Mesothelial cell of epicardium (in vitro differentiated cells): ENCODE measurements at places on chromosomes 13 and 19.
A peak's percentile ranks its signal among the peaks of the same experiment; 100 is the strongest.

GRCh38 chr19:35663981-35664380 lies 2.3 kb upstream of the UPK1A start:
- H3K27me3 ChIP-seq: peaks cover 6% of the 10 kb centered on the region
- H3K4me3 ChIP-seq: no peak overlapping the region
- peaks cover 26% of the 10 kb centered on the region for H3K36me3 ChIP-seq
- no peak for DNase-seq
- H3K27ac ChIP-seq: no peak overlapping the region

- no peak overlapping the region for H3K27ac ChIP-seq
- H3K36me3 ChIP-seq: peaks cover 6% of the 10 kb centered on the region
- no peaks in the 10 kb centered on the region for H3K27me3 ChIP-seq
- no peak overlapping the region for H3K4me3 ChIP-seq
These were observed 220.5 kb downstream of the KCNRG start for GRCh38 chr13:50235604-50236342.

DNA sequence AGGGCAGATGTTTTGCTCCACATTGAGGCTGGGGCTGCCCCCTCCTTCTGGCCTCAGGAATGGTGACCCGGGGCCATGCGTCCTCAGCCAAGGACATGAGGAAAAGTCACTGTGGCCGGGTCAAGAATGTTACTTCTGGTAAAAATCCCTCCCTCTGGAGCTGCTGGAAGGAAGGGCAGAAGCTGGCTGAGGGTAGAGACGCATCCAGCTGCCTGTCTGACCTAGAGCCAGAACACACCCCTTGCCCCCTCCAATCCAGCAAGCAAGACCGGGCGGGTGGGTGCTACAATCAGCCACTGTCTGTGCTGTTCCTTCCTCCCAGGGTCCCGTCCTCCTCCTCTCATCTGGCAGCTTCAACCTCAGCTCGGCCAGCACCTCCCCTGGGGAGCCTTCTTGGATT lies 59.0 kb downstream of the PTPRS start:
- no peak overlapping the region for H3K27ac ChIP-seq
- no peaks in the 10 kb centered on the region for H3K4me1 ChIP-seq
- no peak overlapping the region for H3K4me3 ChIP-seq
- peaks cover 26% of the 10 kb centered on the region for H3K36me3 ChIP-seq

GRCh38 chr13:68982961-68983619 lies 1124.5 kb upstream of the ATXN8OS start:
- H3K4me3 ChIP-seq: no peak overlapping the region
- no peak for DNase-seq
- no peak overlapping the region for H3K27ac ChIP-seq
- no peaks in the 10 kb centered on the region for H3K4me1 ChIP-seq

DNA sequence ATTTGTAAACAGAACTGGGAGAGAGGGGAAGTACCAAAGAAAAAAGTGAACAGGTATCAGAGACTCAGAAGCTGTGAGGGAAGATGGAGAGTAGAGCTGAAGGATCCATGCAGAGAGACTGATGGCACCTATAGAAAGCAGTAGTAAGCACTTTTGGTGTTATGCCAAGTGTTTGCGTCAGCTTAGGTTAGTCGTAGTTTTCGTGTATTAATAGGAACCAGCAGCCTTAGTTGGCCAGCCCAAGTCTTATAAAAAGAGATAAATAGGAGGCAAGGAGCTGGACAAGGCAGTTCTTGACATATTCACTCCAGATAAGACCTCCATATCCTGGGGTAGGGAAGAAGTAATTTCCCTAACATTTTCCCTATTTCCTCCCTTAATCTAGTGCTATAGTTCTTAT lies 214.2 kb downstream of the OXGR1 start:
- H3K27ac ChIP-seq: no peak overlapping the region
- peaks cover 2% of the 10 kb centered on the region for H3K36me3 ChIP-seq
- no peak overlapping the region for H3K4me3 ChIP-seq
- DNase-seq: no peak
- peaks cover 13% of the 10 kb centered on the region for H3K27me3 ChIP-seq

DNA sequence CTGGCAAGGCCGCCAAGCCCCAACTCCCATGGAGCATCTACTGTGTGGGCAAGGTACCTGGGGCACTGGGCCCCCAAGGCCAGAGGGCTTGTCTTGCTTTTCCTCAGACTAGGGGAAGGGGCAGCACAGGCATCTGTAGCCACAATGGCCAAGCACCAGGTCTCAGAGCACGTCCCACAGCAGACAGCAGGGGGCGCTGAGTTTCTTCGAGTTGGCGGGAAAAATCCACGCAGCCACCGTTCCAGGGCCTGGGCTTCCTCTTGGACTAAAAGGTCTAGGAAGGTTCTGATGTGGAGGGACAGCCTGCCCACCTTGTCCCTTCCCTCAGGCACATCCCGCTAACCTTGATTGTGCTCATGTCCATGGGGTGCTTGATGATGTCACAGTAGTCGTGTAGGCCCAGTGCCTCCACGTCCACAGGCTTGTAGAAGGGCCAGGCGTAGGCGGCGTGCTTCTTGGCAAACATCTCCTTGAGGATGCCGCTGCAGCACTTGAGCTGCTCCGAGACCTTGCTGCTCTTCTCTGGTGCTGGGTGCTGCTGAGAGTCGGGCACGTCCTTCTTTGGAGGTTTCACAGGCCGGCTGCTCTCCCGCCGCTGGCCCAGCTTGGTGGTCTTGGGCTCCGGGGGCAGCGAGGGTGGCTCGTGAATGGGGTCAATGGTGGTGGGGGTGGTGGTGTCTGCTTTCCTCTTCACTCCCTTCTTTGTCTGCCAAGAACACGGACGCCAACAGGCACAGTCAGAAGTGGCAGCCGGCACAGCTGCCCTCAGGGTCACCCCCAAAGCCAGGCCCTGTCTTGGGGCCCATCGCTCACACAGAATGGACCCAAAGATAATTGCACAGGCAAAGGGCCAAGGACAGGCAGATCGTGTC lies 32.0 kb upstream of the EPHX3 start:
- H3K36me3 ChIP-seq: peaks cover 23% of the 10 kb centered on the region
- no peaks in the 10 kb centered on the region for H3K27me3 ChIP-seq
- DNase-seq: peak; percentile 83
- H3K27ac ChIP-seq: no peak overlapping the region

- H3K4me3 ChIP-seq: no peak overlapping the region
- no peaks in the 10 kb centered on the region for H3K27me3 ChIP-seq
These were observed 1189.7 kb downstream of the EFNB2 start for GRCh38 chr13:105345730-105346129.

- H3K27me3 ChIP-seq: peaks cover 23% of the 10 kb centered on the region
- H3K4me3 ChIP-seq: no peak overlapping the region
- H3K36me3 ChIP-seq: no peaks in the 10 kb centered on the region
These were observed 8.5 kb upstream of the PEX11G start for GRCh38 chr19:7497292-7497691.

DNA sequence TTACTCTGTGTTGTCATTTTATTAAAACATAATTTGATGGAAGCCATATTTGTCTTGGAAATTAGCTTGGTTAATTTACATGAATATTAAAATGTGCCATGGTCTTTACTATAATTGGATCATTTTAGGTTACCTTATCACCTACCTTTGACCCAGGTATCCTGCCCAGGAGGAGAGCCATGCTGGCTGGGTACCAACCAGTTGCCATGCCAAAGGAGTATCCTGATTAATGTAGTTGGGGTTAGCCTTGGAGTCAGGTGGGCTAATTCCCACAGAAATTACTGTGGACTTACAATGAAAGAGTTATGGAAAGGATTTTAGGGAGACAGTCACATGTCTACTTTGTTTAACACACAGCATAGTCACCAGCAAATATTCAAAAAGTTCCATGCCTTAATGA lies 32.0 kb downstream of the NDFIP2 start:
- H3K27me3 ChIP-seq: no peaks in the 10 kb centered on the region
- DNase-seq: no peak
- no peak overlapping the region for H3K27ac ChIP-seq
- peaks cover 9% of the 10 kb centered on the region for H3K4me1 ChIP-seq
- H3K36me3 ChIP-seq: no peaks in the 10 kb centered on the region

- no peak overlapping the region for H3K27ac ChIP-seq
- H3K4me1 ChIP-seq: no peaks in the 10 kb centered on the region
- peaks cover 32% of the 10 kb centered on the region for H3K27me3 ChIP-seq
- H3K4me3 ChIP-seq: no peak overlapping the region
These were observed 28.9 kb downstream of the SOX21 start for GRCh38 chr13:94683409-94683808.

GRCh38 chr19:49551531-49551930 lies 23.7 kb downstream of the RCN3 start:
- no peak overlapping the region for H3K4me3 ChIP-seq
- DNase-seq: no peak

GRCh38 chr13:25678398-25678797 lies 306.6 kb downstream of the ATP8A2 start:
- DNase-seq: no peak
- H3K4me3 ChIP-seq: no peak overlapping the region

- peaks cover 10% of the 10 kb centered on the region for H3K36me3 ChIP-seq
- H3K27me3 ChIP-seq: no peaks in the 10 kb centered on the region
- peaks cover 24% of the 10 kb centered on the region for H3K4me1 ChIP-seq
- no peak overlapping the region for H3K4me3 ChIP-seq
- H3K27ac ChIP-seq: no peak overlapping the region
- DNase-seq: no peak
These were observed 60.3 kb downstream of the MIPEP start for GRCh38 chr13:23828866-23829265.

GRCh38 chr19:2721570-2722540 lies 683 bp upstream of the DIRAS1 start:
- H3K27ac ChIP-seq: no peak overlapping the region
- H3K36me3 ChIP-seq: no peaks in the 10 kb centered on the region
- peaks cover 3% of the 10 kb centered on the region for H3K4me1 ChIP-seq
- peak overlapping the region; percentile 64 for H3K4me3 ChIP-seq
- H3K27me3 ChIP-seq: peaks cover 77% of the 10 kb centered on the region

- H3K36me3 ChIP-seq: peaks cover 6% of the 10 kb centered on the region
- no peak overlapping the region for H3K4me3 ChIP-seq
- H3K4me1 ChIP-seq: peaks cover 10% of the 10 kb centered on the region
- H3K27ac ChIP-seq: peak overlapping the region; percentile 35
These were observed 186.2 kb downstream of the VWA8 start for GRCh38 chr13:41774605-41775218.

DNA sequence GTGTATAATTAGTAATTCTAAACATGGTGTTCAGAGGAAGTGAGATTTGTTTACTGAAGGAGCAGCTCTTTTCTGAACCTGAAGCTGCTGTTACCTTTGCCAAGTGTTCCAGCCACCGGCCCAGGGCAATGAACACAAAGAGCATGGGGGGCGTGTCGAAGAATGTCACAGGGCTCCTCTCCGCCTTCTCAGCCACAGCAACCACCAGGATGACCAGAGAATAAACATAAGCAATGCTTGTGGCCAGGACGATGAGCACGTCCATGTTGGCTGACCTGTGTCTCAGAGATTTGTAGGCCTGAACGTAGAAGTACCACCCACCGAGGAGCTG lies 53.1 kb downstream of the ATP7B start:
- H3K4me3 ChIP-seq: no peak overlapping the region
- DNase-seq: no peak
- no peak overlapping the region for H3K27ac ChIP-seq
- H3K4me1 ChIP-seq: peaks cover 3% of the 10 kb centered on the region
- no peaks in the 10 kb centered on the region for H3K27me3 ChIP-seq

GRCh38 chr13:98273067-98273823 lies 96.2 kb upstream of the RNF113B start:
- peaks cover 56% of the 10 kb centered on the region for H3K4me1 ChIP-seq
- peak overlapping the region; percentile 98 for H3K27ac ChIP-seq
- DNase-seq: no peak
- no peaks in the 10 kb centered on the region for H3K27me3 ChIP-seq
- H3K4me3 ChIP-seq: no peak overlapping the region

- no peak overlapping the region for H3K4me3 ChIP-seq
- no peak for DNase-seq
- H3K4me1 ChIP-seq: peaks cover 17% of the 10 kb centered on the region
- H3K27me3 ChIP-seq: peaks cover 83% of the 10 kb centered on the region
- no peak overlapping the region for H3K27ac ChIP-seq
These were observed 6.4 kb upstream of the NFIC start for GRCh38 chr19:3359919-3360420.

DNA sequence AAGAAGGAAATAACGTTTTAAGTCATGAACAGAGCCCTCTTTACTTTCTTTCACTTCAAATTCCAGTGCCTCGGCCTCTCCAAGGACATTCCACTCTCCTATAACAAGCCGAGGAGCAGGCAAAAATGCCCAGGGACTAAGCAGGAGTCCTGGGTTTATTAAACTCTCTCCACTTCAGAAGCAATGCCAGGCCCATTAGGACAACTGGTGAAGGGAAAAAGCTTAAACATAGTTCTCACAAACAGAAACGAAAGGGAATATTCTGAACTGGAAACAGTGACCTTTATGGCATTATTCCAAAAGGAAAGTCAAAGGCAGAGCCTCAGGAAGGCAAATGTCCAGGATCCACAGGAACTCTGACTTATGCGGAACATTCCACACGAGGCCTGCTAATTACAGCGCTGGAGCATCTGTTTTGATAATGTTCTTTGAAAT lies 30.9 kb upstream of the MED4 start:
- H3K27me3 ChIP-seq: no peaks in the 10 kb centered on the region
- DNase-seq: no peak
- H3K4me3 ChIP-seq: no peak overlapping the region
- H3K36me3 ChIP-seq: no peaks in the 10 kb centered on the region

GRCh38 chr13:76035711-76036110 lies 399.6 kb downstream of the LMO7 start:
- no peak for DNase-seq
- no peaks in the 10 kb centered on the region for H3K27me3 ChIP-seq
- H3K36me3 ChIP-seq: no peaks in the 10 kb centered on the region
- H3K27ac ChIP-seq: no peak overlapping the region
- H3K4me3 ChIP-seq: no peak overlapping the region
- H3K4me1 ChIP-seq: peaks cover 2% of the 10 kb centered on the region

- DNase-seq: no peak
- H3K27ac ChIP-seq: peak overlapping the region; percentile 28
- H3K36me3 ChIP-seq: peaks cover 9% of the 10 kb centered on the region
- H3K4me3 ChIP-seq: peak overlapping the region; percentile 76
- H3K27me3 ChIP-seq: no peaks in the 10 kb centered on the region
These were observed 1.7 kb downstream of the KANK2 start for GRCh38 chr19:11195681-11196080.

DNA sequence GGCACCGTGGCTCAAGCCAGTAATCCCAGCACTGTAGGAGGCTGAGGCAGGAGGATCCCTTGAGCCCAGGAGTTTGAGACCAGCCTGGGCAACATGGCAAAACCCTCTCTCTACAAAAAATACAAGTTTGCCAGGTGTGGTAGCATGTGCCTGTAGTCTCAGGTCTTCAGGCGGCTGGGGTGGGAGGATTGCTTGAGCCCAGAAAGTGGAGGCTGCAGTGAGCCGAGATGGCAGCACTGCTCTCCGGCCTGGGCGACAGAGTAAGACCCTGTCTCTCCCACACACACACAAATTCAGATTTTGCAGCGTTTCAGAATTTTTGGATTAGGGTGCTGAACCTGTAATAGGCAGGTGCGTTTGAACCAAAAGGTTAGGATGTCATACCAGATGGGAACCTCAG lies 2.2 kb downstream of the RPS11 start:
- H3K4me3 ChIP-seq: no peak overlapping the region
- H3K27ac ChIP-seq: no peak overlapping the region
- H3K27me3 ChIP-seq: no peaks in the 10 kb centered on the region

- peak overlapping the region; percentile 12 for H3K27ac ChIP-seq
- no peaks in the 10 kb centered on the region for H3K27me3 ChIP-seq
- H3K36me3 ChIP-seq: peaks cover 32% of the 10 kb centered on the region
- no peaks in the 10 kb centered on the region for H3K4me1 ChIP-seq
These were observed 60.1 kb downstream of the KLF2 start for GRCh38 chr19:16384688-16385087.

- DNase-seq: no peak
- peaks cover 9% of the 10 kb centered on the region for H3K36me3 ChIP-seq
- H3K27me3 ChIP-seq: no peaks in the 10 kb centered on the region
- H3K4me1 ChIP-seq: peaks cover 7% of the 10 kb centered on the region
- H3K27ac ChIP-seq: no peak overlapping the region
These were observed 16.7 kb upstream of the SPART start for GRCh38 chr13:36362914-36363313.
